Femur (tissue), 1 donor: ENCODE measurements at places on chromosomes 2 and 18.

DNA sequence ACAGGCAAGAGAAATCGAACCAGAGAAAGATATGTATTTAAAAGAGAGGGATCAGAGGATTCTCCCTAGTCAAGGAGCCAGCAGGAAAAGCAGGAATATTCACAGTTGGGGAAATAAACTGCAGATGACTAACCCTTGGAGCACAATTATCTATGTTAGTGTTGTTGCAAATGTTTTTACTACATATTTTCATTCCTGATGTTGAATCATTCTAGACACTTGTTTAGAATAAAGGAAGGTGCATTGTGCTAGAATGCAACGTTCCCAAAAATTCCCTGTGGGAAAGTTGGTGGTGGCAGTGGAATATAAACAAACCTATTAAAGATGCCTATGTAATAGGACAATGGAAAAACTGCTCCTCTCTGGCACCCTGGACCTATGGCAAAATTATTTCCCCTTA is 63.3 kb downstream of the DTNA start:
- no peak for DNase-seq

DNA sequence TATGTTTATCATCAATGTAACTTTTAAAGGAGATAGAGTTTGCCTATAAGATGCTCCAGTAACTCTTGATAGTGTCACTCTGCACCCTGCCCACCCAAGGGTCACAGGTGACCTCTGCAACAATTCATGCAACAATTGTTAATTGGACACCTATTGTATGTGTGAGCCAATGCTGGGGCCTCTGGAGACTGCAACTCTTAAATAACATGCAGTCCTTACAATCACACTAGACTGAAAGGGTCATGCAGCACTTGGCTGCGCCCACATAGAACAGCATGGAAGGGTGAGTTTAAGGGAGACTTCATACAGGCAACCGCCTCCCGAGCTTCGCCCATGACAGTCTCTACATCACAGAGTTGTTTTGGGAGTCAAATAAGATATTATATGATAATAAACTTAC is 137.1 kb upstream of the TWIST2 start:
- DNase-seq = peak; percentile 13

DNA sequence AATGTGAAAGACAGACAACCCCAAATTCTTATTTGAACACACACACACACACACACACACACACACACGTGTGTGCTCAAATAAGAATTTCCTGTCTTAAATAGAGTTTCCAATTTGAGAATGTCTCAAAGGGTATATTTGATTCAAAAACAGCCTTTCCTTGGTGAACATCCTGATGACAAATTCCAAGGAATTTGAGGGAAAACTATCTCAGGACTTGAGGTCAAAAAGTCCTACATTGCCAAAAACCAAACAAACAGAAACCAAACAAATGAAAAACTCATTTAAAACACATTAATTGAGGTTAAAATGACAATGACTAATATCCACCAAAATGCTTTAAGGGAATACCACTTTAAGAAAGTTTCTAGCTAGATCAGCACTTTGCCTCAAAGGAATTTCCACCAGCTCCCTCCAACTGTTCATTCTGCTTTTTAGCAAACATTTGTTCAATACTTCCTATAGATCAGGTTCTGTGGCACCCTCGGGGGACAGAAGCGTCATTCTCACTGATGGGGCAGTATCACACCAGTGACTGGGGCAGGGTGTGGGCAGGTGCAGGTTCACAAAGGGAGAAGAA is 232.1 kb upstream of the TRIB2 start:
- DNase-seq = no peak

GRCh38 chr2:48081317-48081628 is 175.0 kb upstream of the FBXO11 start:
- no peak for DNase-seq

- DNase-seq = no peak
These were observed 37.8 kb upstream of the FAM110C start for GRCh38 chr2:84121-84520.

DNA sequence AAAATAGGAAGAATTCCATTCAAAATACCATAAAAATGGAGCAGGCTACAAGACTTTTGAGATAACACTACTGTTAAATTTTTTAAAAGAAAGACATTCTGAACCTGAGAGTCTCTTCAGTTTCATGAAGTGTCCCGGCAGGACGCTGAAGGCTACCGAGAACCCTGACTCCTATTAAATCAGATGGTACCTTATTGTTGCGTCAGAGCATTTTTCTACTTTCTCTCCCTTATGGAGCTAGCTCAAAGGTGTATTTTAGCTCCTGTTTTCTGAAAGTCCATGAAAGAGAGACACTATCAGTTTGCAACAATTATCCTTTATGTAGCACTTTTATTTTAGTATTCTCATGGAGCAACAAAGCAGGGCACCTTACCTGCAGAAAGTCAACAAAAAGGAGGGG is 626.7 kb downstream of the IRS1 start:
- DNase-seq = no peak

- no peak for DNase-seq
These were observed 30.5 kb downstream of the MRPS9 start for GRCh38 chr2:105068387-105068786.

DNA sequence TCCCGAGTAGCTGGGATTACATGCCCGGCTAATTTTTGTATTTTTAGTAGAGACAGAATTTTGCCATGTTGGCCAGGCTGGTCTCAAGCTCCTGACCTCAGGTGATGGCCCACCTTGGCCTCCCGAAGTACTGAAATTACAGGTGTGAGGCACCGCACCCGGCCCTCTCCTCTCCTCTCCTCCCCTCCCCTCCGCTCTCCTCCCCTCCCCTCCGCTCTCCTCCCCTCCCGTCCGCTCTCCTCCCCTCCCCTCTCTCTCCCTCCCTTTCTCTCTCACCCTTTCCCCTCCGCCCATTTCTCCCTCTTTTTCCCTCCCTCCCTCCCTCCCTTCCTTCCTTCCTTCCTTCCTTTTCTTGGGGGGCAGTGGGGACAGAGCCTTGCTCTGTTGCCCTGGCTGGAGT is 28.4 kb downstream of the CD8B start:
- DNase-seq = no peak

DNA sequence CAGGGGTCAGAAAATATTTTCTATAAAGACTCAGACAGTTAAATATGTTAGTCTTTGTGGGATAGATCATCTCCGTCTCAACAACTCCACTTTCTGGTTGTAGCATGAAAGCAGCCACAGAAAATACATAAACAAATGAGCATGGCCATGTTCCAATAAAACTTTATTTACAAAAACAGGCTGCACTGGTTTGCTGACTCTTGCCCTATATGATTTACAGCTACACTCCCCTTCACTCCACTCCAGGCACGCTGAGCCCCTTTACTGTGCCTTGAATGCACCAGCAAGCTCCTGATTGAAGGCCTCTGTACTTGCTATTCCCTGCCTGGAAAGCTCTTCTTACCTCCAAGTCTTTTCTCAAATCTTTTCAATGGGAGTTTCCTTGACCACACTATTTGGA is 5.8 kb upstream of the STAMBP start:
- DNase-seq = no peak

DNA sequence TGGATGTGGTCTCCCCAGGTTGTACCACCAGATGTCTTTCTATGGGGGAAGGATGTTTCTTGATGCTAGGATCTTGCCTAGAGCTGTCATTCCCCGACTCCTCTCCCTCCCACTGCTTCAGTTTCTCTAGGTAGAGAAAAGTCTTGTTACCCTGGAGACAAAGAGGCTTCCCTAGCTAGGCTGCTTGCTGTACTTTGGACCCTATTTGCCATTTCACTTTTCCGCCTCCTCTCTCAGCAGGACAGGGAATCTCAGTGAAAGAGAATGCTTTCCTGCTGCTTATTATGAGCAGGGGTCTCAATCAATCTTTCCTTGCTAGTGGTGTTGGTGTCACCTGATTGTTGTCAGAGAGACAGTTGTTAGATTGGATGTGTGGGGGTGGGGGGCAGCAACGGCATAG is 818.8 kb upstream of the GYPC start:
- DNase-seq = no peak

DNA sequence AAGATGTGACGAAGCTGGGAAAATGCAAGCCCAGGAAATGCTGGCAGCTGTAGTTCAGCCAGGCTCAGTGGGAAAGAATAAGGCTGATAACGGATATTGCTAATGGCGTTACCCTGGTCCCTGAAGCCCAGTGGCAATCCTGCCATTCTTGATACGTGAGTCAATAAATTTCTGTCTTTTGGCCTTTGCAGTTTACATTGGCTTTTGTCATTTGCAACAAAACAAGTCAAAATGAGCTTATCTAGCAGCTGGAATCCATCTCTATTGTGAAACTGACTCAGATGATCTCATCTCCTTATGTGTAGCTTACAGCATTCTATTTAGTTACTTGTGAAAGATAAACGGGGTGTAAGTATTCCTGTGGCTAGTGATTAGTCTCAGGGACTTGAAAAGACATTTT is 43.8 kb downstream of the ARL6IP6 start:
- DNase-seq = no peak

- peak; percentile 50 for DNase-seq
These were observed 131.4 kb downstream of the VWC2L start for GRCh38 chr2:214542295-214542694.

DNA sequence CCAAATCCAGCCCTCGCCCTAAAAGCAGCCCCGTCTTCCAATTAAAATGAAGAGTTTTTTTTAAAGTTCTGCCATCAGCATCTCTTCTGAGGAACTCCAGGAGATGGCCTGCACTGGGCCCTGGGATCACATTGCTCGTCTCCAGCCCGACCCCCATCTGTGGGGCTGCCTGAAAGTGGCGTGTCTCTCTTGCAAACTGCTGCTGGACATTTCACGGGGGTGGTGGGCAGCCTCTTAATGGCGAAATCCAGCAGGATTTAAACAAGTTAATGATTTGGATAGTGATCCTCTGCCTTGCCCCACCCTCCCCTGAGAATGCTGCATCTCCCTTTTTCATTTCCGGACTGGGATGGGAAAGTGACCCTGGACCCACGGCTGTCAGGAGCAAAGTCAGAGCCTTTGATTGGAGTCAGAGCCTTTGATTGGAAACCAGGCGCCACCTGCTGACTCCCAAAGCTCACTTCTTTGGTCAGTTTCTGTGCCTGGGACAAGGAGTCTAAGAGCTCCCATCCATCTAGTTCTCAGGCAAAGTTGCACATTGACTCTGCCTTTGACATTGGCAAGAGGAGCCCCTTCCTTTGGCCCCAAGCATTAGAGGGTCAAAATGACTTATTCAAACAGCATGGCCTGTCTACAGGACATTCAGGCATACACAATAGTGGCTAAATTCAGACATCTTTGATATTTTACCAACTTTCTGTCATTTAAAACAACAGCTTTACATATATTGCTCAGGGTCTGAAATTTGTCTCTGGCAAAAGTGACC is 155.2 kb downstream of the SH3BP4 start:
- peak; percentile 78 for DNase-seq

DNA sequence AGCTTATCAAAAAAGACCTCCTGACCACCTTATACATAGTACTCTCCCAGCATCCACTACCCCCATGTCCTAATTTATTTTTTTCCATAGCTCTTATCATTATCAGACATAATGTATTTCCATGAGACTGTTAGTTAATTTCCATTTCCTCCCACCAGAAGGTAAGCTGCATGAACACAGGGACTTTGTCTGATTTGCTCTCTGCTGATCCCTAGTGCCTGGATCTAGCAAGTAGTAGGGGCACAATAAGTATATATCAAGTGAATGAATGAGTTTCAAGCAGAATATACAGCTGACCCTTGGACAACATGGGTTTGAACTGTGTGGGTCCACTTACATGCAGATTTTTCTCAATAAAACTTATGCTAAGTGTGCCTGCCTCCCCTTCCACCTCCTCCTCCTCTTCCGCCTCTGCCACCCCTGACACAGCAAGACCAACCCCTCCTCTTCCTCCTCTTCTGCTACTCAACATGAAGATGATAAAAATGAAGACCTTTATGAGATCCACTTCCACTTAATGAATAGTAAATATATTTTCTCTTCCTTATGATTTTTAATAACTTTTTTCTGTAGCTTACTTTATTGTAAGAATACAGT is 53.8 kb downstream of the CTAGE1 start:
- DNase-seq = no peak

DNA sequence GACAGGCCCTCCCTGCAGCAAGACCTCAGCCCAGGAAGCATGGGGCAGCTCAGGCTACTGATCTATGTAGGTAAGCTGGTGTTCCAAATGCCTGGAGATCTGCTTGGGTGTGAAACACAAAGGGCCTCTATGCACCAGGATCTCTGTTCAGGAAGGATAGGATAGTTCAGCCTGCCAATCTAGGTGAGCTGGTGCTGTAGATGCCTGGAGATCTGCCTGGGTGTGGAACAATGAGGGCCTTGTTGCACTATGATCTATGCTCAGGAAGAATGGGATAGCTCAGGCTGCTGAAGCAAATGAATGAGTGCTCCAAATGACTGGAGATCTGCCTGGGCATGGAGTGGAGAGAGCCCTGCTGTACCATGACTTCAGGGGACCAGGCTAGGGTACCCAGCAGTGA is 48.9 kb upstream of the MYL1 start:
- no peak for DNase-seq

- DNase-seq = peak; percentile 21
These were observed 1023.7 kb downstream of the BCL11A start for GRCh38 chr2:59529726-59530125.
